Iris pigment epithelial cell (primary cell): ENCODE measurements at places on chromosomes 3 and 15.

DNA sequence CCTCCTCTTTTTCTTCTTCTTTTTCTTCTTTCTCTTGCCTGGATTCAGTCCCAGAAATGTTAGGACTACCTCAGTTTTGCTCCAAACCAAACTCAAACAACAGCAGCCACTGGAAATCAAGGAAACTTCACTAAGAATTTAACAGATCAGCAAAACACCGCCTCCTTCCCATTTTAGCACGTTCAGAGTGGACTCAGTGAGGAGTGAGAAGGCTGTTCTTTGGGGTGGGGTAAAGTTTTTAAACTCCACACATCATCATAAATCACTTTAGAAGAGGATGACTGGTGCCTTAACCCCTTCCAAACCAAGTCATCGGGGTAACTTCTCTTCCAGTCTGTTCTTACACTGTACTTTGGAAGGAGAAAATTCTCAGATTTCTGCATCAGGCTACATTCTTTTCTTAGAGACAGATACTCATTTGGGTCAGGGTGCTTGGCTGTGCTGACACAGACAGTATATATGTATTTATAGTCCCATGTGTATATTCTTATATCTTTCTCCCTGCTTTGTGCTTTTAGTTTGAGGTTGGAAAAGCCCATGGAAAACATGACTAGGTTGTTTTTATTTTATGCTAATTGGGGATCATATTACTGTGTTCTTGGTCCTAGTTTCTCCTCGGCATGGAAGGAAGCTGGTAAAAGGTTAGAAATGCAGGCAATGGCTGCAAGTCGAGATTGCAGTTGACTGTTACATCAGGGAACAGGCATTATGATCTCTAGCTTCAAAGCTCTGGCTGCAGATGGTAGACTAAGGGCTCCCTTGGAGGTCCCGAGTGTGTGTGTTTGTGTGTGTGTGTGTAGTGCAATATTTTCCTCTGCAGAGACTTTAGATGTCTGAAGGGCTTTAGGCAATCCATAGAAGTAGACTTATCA lies at the start of gene CCDC80:
TSS of gene CCDC80 (minus strand) at position 214 of the 872 bp plus-strand sequence. CDS start 1,238 bp downstream, outside the sequence.
- DNase-seq, result peak; percentile 95

DNA sequence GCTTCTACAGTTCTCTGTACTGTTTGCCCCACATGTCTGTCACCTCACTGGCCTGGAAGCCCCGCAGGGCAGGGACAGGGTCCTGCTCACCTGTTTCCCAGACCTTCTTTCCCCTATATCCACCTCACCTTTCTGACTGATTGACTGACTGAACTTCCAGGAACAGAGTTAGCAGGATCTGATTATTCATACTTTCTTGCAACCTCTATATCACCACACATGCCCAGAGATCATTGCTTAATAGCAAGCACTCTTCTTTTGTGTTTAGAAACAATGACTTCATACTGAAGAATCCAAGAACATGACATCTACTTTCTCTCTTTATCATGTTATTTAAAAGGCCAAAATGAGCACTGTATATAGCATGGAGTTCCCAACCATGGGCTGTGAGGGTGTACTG lies 18.0 kb upstream of the CLEC3B start:
- DNase-seq, result peak; percentile 87

DNA sequence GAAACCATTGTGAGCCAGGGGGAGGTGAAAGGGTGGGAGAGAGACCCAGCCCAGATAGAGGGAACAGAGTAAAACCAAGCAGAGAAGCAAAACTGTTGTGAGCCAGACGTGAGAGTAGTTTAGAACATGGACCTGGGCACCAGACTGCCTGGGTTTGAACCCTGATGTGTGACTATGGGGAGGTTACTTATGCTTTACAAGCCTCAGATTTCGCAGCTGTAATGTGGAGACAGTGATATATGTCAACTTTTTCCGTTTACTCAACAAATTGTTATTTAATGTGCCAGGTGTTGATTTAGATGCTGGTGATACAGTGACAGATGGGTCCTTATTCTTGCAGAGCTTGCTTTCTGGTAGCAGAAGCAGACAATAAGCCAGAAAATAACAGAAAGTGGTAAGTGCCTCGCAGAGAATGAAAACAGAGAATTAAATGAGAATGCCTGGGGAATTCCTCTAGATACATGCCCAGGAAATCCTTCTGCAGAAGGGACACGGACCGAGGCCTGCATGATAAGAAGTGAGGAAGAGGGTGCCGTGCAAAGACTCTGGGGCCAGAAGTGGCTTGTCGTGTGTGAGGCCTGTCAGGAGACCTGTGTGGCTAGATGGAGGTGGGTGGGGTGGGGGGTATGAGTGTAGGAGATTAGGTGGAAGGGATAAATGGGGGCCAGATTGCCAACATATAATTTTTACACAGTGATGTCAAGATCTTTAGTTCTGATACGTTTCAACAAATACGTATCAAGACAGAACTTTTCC lies 15.0 kb downstream of the KAT2B start:
- no peak for DNase-seq

DNA sequence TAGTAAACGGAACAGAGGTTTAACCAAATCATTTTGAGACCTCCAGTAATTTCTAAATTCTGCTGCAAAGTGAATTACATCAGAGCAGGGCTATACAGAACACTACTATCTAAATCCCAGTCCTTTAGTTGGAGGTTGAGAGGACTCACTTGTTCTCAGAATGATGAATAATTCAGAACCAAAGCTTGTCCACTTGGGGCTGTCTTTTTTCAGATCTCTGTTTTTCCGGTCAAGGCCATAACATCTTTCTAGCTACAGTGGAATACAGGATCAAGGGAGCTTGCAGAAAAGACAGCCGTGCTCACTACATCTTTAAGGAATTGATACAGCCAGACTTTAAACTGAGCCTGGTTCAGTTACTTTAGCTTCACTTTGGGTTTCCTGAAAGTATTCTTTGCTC lies 194.5 kb downstream of the EFHB start:
- DNase-seq, result no peak

DNA sequence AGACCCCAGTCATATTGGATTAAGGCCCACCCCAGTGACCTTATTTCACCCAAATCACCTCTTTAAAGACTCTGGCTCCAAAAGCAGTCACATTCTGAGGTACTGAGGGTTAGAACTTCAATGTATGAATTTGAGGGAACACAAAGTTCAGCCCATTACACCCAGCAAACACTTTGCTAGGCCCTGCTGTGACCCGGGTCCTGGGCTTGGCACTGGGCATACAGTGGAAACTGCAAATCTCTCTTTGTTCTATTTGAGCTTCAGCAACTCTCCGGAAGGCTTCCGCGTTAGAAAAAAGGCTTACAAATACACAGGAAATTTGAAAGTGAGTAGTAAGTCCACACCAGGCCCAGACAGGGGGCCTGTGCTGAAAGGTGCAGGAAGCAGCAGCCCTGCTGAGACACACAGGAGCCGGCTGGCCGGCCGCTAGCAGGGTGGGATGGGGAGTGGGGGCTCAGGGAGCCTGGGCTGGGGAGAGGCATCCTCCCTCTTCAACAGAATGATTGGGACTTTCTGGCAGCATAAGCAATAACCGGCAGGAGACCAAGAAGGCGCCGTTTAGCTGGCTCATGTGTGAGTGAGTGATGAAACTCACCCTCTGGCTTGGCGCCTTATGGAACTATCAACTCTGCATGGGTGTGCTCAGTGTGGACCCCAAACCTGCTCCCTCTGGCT lies 13.0 kb downstream of the LIPC start:
- no peak for DNase-seq

GRCh38 chr3:158792709-158793108 lies 9.1 kb upstream of the MFSD1 start:
- peak; percentile 99 for DNase-seq

DNA sequence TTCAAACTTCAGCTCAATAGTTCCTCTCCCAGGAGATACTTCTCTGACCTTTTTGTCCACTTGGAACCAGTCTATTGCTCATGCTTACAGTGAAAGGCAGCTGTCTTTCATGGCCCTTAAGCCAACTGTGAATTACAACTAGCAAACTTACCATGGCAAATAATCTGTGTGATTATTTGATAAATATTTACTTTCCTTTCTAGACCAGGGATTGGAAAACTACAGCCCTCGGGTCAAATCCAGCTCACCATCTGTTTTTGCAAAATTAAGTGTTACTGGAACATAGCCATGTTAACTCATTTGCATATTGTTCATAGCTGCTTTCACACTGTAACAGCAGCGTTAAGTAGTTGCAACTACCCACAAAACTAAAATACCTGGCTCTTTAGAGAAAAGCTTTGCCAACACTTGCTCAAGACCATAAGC lies 289.1 kb upstream of the MCTP2 start:
- DNase-seq, result no peak
